ENCODE measurements at places on chromosomes 5 and 9.

- DNase-seq: no peak
These were observed 3.9 kb upstream of the MGAT1 start for GRCh38 chr5:180806351-180807011.

DNA sequence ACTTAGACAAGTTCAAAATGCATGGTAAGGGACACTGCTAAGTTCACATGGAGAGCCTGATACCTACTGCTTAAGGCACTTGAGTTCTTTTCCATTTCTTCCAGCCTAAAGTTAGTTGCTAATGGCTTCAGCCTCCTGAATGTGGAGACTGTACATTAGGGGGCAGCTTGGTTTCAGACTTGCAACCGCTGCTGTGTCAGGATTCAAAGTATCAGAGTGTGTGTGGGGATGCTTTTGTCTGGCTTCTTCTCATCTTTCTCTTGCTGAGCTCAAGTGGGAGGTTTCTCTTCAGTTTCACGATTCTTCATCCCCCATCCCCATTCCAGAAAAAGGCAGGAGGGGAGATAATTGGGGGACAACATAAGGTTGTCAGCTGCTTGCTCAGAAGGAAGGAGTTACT lies 49.4 kb downstream of the ATP10B start:
- DNase-seq: no peak

DNA sequence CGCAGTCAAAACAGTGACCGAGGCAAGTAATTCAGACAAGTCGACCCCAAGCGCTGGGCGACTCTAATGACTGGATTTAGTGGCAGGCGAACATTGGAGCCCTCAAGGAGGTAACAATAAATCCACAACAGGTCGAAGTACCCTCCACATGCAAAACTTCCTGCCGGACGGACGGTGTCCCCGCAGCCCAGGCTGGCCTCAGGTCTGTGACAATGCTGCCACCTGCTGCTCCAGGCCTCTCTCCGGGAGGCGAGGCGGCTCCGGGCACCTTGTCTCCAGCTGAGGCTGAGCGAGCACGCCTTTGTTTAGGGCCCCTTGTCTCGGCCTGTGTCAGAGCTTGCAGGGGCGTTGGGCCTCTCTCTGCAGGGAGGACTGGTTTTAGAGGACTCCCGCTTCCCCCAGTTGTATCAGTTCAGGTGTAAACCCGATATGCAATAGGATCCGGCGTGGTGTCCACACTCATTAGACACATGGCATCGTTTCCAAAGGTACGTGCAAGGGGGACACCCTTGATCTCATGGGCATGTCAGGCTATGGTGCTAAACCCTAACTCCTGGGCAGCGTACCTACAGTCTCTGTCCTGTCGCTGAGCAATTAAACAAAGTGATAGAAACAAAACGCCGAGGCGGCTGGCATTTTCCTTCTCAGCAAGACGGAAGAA lies 628.0 kb upstream of the ADAMTS16 start:
- DNase-seq: no peak

DNA sequence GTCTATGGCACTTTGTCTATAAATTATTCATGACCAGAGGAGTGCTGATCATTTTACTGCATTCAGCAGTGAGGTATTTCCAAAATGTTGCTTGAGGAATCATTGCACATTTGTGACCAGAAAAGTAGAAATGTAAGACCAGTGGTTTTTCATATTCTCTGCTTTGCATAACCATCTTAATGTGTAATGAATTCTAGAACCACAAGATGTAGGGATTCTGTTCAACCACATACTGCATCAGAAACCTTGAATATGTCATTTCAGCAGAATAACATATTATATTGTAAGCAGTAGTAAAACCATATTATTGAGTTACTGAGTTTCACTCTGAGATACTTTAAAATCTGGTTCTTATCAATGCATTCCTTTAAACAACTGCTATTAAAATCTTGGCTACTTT lies 1243.4 kb downstream of the MAT2B start:
- no peak for DNase-seq

- no peak for DNase-seq
These were observed 432.8 kb downstream of the IRX1 start for GRCh38 chr5:4028384-4028783.

DNA sequence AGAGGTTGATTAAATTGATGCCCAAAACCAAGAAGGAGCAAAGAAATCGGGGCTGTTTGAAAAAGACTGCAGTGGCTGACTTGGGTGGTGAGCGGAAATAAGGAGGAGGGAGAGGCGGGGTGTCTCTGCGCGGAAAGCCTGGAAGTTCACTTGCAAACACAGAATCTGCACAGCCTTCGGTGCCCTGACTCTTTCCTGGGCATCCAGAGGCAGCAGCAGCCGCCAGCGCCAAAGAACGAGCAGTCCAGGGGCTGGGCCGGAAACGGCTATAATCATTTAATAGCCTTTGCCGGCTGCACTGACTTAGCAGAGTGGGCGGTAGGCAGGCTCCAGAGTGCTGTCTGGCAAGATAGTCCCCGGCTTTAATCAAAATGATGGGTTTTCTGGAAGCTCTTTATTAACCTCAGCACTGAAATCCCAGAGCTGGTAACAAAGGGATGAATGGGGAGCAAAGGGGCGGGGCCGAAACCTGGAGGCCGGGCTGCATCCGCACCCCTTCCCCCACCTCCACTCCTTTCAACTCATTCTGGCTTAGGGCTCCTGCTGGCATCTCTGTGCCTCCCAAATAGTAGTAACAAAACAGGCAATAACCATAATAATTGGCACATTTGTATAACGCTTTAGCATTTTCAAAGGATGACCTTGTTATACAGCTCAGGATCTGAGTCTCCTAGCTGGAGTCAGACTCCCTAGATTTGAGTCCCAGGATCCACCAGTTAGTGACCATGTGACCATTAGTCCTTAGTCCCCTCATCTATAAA lies 35.7 kb downstream of the PCDHAC2 start:
- peak; percentile 68 for DNase-seq

- no peak for DNase-seq
These were observed 13.9 kb downstream of the SGCD start for GRCh38 chr5:156340893-156341292.

DNA sequence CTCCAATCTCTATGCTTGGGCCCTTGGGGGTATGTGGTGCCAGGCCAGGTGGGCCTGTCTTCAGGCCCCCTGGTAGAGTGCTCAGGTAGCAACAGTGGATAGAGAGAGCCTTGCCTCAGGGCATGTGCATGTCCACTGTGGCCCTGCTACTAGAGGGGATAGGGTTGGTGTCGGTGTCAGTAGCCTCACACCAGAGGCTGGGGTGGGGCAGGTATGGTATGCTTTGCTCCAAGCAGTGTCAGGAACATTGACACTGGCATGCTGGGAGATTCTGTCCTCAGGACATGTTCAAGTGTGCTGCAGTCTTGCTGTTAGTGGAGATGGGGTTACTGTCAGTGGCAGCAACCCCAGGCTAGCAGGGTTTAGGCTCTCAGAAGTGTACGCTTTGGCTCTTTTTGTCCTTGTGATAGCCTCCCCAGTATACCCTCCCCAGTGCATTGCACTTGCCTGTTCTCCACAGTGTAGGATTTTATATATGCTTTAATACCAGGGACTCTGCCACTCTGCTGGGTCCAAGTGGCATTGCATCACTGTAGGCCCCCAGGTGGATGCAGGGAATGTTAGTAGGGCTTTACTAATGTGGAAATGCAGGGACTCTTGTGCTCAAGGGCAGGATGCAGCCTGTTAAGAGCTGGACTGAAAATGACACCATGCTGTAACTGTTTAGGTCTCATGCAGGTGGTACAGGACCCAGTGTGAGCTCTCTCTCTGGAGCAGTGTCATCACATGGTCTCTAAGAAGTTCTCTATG lies 21.6 kb downstream of the RIC1 start:
- DNase-seq: no peak

DNA sequence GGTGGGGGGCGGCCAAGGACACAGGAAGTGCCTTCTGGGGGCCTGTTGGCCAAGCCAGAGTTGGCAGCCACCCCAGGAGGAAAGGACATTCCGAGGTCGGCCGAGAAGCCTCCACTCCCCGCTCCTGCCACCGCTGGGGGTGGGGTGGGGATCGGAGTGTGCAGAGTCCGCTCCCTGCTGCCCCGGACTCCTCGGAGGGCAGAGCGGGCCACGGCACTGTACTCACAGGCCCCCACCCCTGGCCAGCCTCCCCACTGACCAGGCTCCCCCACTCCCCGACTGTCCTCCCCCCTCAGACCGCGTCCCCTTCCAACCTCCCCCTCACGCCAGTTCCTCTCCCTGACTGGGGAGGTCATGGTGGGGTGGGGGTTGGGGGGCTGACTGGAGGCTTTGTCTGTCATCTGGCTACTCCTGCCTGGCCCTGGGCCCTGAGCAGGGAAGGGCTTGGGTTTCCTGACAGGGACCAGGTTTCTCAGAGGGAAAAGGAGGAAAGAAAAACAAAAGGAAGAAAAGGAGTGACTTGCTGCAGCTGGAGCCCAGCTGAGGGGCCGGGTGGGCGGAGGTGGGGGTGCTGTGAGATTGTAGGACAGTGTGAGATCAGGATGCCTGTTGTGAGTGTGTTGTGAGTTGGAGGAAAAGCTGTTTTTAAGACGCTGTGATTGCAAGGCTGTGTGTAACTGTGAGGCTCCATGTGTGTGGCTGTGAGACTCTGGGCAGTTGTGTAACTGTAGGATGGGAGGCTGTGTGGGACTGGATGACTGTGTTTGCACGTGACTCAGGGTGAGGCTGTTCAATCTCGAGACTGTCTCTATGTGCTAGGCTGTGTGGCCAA lies 29.7 kb downstream of the CNTFR start:
- DNase-seq: no peak

DNA sequence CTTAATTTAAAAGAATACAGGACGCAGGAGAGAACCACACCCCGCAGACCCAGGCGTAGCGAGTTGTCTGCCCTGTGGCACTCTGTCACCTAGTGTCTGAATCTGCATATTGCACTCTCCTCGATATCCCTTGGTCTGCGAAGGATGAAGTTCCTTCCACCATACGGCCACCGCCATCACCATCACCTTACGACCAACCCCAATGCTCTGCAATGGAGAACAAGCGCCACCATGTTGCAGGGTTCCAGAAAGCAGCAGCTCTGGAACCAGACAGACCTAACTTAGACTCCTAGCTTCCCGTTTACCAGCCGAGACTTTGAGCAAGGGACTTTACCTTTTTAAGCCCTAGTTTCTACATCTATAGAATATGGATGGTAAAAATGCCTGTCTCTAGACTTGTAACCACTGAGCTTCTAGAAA lies 77.4 kb upstream of the DMRT1 start:
- DNase-seq: no peak

- DNase-seq: no peak
These were observed 53.4 kb downstream of the PTCH1 start for GRCh38 chr9:95463148-95464060.

DNA sequence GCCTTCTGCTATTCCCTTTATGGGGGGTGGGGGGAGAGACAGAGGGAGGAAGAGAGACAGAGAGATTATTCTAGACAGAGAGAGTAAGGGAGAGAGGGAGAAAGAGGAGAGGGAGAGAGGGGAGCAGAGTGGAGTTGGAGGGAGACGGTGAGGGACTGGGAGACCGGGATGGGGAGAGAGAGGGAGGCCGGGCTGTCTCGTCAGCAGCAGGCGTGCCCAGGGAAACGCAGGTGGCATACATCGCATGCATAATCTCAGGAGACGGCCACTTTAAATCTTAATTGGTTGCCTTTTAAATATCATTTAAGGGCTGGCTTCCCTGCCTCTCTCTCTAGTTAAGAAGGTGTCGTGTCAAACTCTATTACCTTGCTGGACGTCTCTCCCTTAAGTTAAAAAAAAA lies 8.4 kb downstream of the IRX4 start:
- DNase-seq: peak; percentile 41

DNA sequence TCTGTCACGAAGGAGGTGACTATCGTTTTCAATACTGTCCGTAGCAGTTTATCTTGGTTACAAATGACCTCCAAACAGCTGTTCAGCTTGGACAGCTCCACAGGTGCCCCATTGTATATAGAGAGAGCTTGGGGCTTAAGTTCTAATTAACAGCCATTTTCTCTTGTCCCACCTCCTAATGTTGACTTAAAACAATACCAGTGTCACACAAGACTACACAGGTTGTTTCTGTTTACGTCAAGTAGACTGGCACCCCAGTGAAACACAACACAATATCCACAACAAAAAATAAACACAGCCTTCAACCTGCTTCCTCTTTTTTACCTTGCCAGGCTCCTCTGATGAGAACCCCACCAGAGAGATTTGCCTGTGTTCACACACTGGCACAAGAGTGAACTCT lies 39.8 kb upstream of the TLE1 start:
- no peak for DNase-seq

- no peak for DNase-seq
These were observed 15.5 kb upstream of the FAM193B start for GRCh38 chr5:177569894-177570293.

DNA sequence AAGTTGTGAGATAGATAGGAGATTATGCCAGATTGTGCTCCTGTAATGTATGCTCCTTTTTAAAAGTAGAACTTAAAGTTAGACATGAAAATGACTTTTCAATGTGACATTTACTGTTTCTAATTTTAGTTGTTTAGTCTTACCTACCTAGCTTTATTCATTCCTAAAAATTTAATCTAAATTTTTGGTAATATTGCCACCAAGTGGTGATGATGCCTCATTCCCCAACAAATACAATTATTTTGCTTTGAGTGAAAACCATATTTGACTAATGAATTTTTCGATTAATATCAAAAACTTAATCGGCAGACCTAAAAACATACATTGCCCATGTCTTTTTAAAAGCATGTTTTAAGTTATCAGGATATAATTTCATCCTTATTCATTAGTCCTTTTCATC lies 25.6 kb downstream of the PPWD1 start:
- DNase-seq: no peak

DNA sequence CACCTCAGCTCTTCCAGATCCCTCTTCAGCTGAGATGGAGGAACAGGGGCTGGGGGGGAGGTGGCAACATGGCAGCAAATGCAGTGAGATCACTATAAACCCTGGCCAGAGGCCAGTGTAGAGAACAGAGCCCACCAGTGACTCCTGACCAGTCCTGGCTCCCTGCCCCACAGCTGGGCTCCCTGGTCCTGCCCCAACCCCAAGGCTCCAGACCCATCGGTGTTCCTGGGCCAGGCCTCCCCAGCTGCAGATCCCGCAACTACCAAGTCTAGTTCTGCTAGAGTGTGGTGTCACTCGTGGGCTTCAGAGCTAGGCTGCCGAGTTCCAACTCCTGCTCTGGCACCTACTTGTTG lies 16.8 kb downstream of the AKNA start:
- no peak for DNase-seq

DNA sequence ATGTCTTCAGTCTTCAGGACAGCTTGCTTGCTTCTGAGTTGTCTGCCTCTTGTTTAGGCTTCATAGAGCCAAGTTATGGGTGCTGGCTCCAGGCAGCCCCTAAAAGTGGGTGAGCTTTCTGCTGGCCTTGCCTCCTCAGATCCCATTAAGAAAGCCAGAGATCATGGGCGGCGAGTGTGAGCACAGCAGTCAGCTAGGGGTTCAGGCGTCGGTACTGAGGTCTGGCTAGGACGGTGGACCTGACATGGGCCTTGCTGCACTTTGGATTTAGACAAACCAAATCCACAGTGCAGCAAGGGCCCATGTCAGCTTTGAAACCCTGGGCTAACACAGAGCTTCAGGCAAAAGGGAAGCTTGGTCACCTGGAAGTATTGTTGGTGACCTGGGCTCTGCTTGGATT lies 17.6 kb downstream of the PSAT1 start:
- no peak for DNase-seq

GRCh38 chr5:175572886-175573285 lies 85.0 kb upstream of the HRH2 start:
- no peak for DNase-seq

Data from NCI-H1105 (cell line).